Stimulated activated CD8-positive, alpha-beta memory T cell treated with anti-CD3 and anti-CD28 coated beads, Interleukin-4, amount 100 ng/mL, for 1 hour (primary cell): ENCODE measurements at places on chromosomes 11 and 22.

DNA sequence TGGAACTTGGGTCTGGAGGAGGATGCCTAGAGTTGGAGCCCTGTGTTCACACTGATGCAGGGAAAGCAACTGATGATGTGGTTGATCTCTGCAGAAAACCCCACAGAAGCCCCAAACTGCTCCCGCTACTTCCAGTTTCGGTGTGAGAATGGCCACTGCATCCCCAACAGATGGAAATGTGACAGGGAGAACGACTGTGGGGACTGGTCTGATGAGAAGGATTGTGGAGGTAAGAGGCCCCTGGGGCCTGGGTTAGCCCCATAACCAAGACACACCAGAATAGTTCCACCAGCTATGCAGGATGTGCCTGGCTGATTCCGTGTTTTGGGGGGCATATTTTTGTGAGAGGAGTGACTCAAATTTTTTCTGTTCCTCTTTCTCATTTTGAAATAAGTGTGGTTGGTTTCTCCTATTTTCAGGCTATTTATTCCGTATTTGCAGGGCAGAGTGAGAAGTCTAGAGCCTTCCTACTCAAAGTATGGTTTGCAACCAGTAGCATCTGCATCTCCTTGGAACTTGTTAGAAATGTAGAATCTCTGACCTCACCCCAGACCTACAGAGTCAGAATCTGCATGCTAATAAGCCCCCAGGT lies 137.3 kb upstream of the SORL1-AS1 start:
- DNase-seq, result no peak

DNA sequence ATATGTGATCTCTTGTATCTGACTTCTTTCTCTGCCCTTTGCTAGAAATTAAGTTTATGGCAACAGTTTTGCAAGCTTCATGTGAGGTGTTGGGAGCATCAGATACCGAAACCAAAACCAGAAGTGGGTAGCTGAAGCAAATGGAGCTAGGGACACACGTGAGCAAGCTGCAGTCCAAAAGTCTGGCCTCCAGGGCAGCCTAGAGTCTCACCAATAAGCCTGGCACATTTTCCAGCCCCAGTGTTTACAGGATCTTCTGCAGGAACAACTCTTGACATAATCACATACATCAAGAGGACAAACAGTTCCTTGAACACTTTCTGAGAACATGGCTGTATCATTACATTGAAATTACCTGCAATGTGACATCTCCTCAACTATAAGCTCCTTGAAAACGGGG lies 114.1 kb downstream of the LARGE1 start:
- no peak for DNase-seq

GRCh38 chr11:45181193-45181888 lies 34.9 kb downstream of the PRDM11 start:
- DNase-seq, result no peak

DNA sequence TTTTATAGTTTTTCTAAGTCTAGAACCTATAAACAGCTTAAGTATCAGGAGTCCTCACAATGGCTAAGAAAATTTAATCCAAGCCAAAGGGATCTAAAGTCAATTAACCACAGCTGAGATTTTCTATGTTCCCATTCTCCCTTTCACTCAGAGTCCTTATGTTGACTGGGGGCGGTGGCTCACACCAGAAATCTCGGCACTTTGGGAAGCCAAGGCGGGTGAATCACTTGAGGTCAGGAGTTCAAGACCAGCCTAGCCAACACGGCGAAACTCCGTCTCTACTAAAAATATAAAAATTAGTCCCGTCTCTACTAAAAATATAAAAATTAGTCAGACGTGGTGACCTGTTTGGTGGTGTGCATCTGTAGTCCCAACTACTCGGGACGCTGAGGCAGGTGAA lies 6.9 kb downstream of the RDX start:
- no peak for DNase-seq

- no peak for DNase-seq
These were observed 1072.0 kb upstream of the CNTN5 start for GRCh38 chr11:97948793-97949192.

DNA sequence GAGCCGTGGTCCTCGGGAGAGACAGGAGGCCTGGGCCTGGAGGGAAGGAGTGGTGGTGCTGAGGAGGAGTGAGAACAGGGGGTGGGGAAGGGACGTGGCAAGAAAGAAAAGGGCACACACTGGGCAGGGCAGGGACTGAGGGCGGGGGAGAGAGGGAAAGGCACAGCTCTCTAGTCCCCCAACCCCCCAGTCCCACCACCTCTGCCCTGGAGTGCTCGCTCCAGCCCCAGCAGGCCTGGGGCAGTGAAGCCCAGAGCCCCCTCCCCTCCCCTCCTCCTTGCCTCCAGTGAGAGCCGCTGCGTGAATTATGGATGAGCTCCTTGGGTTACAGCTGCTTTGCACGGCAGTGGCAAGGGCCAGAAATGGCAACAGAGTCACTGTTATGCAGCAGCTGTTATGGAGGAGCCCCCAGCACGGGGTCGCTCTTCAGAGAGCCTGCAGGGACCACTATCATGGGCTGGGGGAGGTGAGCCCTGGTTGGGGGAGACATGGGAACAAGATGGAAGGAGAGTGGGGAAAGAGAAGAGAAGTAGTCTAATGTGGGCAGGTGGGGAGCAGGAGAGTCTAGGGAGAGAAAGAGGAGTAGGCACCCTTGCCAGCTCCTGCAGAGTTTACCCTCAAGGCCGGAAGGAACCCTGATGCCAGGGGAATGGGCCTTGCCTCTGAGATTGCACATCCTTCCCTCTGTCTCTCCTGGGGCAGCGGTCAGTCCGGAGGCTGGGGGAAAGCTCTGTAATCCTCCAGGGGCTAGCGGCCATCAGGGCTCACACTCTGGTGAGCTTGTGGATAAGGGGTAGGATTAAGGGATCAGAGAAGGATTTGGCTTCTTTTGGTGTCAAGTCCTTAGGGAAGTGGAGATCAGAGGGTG lies 3.6 kb downstream of the RTN4RL2 start:
- DNase-seq, result no peak

GRCh38 chr22:32926600-32926999 lies 125.1 kb downstream of the TIMP3 start:
- DNase-seq, result no peak

DNA sequence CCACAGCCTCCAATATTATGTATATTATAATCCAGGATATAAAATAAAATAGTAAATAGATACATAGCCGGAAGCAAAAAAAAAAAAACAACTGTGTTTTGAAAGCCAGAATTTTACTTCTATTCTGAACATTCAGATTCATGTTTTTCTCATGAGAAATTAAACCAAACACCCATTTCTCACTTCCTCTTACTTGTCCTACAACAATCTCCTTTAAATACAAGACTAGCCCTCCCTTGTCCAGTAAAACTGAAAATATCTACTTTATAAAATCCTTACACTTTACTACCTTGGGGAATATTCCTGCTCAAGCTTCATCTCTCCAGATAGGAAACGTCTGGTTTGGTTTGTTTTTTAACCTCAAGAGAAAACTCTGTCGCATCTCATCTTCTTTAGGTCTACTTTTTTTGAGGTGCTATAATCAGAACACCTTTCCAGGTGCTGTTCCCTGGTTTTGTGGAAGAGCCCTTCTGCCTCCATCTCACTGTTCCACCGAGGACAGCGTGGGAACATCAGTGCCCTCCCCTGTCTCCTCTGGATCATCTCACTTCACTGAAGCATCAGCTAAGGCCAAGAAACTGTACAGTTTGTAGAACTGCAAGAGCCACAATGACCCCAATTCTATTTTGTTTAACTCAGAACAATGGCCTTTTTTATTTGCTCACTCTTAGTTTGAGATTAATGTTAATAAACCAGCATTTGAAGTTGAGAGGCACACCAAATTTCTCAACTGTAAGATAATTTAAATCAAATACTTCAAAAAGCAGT lies 82.0 kb upstream of the ARHGAP32 start:
- DNase-seq, result no peak

DNA sequence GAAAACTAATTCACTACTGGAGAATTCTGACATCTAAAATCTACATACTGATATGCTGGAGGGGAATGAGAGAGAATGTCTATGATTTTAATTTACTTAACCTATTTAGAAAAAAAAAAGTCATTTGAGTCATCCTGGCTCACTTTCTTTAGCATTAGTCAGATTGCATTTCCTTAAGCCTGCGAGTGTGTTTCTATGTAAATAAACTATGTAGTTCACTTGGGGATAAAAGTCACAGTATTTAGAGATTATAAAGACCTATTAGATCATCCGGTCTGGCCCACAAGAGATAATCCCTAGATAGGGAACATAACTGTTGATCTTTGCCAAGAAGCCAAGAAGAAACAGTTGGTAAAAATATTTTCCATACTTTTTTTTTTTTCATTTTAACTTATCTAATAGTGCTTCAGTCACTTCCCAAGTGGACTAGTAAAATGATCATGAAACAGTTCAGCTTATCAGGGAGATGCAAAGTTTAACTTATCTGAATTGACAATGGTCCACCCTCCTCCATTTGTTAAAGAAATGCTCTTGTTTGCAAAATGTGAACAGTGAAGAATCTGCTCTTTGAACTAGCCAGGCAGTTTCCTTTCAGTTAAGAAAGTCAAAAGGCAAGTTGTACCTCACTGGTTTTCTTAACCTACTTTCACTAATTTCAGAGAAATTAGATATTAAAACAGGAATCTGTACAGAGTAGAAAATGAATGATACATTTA lies 21.2 kb upstream of the BLID start:
- DNase-seq, result no peak

GRCh38 chr11:65204646-65205601 lies 23.2 kb downstream of the CAPN1 start:
- DNase-seq, result no peak

- DNase-seq, result no peak
These were observed 16.3 kb upstream of the CABP2 start for GRCh38 chr11:67539550-67539949.

DNA sequence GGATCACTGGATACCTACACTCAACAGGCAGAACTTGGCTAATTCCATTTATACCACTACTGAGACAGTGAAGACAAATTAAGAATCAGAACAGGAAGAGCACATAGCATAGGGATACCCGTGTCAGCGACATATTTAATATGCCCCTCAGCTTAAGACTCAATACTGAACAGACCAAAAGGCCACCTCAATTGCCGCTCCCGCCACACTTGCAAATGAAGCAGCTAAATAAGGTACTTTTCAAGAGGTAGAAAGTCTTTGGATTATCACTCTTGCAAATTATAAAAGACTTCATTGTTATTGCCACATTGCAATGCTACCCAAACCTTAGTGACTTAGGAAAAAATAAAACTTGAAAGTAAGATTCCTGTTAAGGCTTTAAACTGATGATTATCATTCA lies 3.1 kb downstream of the DDX17 start:
- no peak for DNase-seq

- no peak for DNase-seq
These were observed 41.2 kb upstream of the ARL14EP start for GRCh38 chr11:30281476-30282288.

GRCh38 chr11:95232666-95233065 lies 1.7 kb upstream of the SESN3 start:
- no peak for DNase-seq

DNA sequence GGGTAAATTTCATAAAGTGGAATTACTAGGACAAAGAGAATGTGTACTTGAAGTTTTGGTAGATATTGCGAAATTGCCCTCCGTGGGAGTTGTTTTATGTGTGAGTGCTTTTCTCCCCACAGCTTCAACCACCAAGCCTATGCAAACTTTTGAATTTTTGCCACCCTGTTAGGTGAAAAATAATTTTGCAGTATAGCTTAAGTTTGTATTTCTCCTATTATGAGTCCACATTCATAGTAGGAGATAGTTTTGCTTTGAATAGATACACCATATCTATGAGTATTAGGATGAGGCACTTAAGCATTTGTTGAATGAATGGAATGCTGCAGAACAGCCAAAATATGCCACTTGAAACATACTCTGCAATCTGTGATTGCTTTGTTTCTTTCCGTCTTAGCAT lies 43.6 kb downstream of the UVRAG start:
- DNase-seq, result no peak

DNA sequence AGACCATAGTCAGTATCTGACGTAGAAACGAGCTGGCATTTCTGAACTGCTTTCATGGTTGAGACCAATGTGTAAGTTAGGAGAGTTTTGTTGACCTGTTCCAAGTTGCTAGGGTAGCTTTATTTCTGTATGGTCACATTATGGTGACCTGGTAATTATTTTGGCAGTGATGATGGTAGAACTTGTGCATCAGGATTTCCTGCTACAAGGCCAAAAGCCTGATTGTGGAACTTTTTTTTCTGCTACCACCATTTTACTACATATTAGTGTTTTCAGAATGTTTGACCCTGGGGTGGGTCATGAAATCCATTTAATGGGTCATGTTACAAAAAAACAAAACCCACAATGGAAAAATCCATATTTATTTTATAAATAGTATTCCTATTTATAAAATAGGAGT lies 18.9 kb downstream of the FBXO7 start:
- DNase-seq, result no peak

DNA sequence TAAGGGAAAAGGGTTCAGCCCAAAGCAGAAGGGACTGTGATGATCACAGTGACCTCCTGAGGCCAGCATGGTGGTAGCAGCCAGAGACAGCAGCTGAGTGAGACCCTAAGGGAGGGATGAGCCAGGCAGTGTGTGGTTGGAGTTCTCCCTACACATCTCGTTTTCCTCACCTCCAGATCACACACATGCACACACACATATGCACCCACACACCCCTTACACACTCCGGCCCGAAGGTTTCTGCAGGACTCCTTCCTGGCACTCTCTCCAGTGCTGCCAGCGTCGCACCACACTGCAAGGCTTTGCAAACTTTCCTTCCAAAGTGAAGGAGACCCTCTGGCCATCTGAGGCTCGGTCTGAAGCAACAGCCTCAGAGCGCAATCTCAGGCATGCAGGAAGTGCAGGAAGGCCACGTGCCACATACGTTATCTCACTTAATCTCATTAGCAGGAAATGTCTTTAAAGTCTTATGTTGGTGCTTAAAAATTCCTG lies 26.9 kb upstream of the TP53I11 start:
- no peak for DNase-seq

GRCh38 chr22:42061041-42061440 lies 9.6 kb downstream of the NAGA start:
- no peak for DNase-seq

- no peak for DNase-seq
These were observed 40.8 kb downstream of the ZNF214 start for GRCh38 chr11:6979365-6979764.

DNA sequence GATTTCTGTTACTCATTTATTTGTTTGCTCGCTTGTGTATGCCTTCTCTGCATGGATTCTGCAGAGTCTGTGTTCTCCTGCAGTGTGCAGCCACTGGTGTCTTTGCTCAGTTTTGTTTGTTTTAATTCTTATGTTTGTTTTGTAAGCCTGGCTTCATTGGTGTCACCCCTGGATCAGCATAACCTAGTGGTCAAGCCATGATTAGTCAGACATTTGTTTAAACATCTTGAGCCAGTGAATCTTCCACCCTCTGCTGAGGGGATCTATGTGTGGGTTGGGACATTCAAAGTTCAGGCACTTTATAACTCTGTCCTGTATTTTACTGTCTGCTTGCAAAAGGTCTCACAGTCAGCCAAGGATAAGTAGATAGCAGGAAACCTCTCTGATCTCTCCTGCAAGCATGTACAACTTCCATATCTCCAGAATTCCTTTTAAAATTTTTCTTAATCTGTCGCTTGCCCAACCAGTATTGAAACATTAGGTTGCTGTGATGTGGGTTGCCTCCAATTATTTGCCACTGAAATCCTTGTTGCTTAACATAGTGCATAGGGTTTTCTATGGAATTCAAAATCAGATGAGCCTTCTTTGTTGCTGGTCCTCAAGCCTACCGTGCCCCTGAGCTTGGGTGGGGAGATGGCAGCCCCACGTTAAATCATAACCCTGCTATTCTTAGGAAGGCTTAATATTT lies 86.8 kb downstream of the KCNQ1OT1 start:
- no peak for DNase-seq

GRCh38 chr22:29199702-29200400 lies 5.8 kb upstream of the EMID1 start:
- DNase-seq, result no peak
